ENCODE measurements at places on chromosomes 1 and 21. TPM values are rescaled to one million over a fixed set of nuclear protein-coding genes. Genes with fewer than 3 reads are reported as not detected.

TCHH gene
- total RNA-seq: not detected

HES5 gene
- not detected for total RNA-seq

NR5A2 gene
- total RNA-seq: 0.11 TPM

KIF21B gene
- total RNA-seq: 0.22 TPM

ZBTB8B gene
- total RNA-seq: under 0.01 TPM

TSPEAR gene
- not detected for total RNA-seq

FCAMR gene
- total RNA-seq: not detected

IL20 gene
- not detected for total RNA-seq

SIM2 gene
- total RNA-seq: 5.2 TPM

EXO5 gene
- 12.0 TPM for total RNA-seq

SPRR2E gene
- total RNA-seq: not detected

TIAM1 gene
- total RNA-seq: 20.3 TPM

GPR3 gene
- total RNA-seq: under 0.01 TPM

CYP4B1 gene
- not detected for total RNA-seq

TNFRSF18 gene
- 0.32 TPM for total RNA-seq

RXFP4 gene
- total RNA-seq: not detected

JAM2 gene
- 0.78 TPM for total RNA-seq

PADI3 gene
- total RNA-seq: not detected

ERO1B gene
- total RNA-seq: 5.2 TPM

LCE1D gene
- total RNA-seq: not detected

TENT5C gene
- 8.0 TPM for total RNA-seq

BGLAP gene
- not detected for total RNA-seq

WNT9A gene
- 0.52 TPM for total RNA-seq

TRIM45 gene
- 1.9 TPM for total RNA-seq

GPR25 gene
- total RNA-seq: not detected

LRP8 gene
- total RNA-seq: 13.7 TPM

MAGI3 gene
- 10.9 TPM for total RNA-seq

UBL4B gene
- total RNA-seq: 0.32 TPM

MRPL37 gene
- total RNA-seq: 90.6 TPM

CPLANE2 gene
- total RNA-seq: 7.8 TPM
